ENCODE measurements at places on chromosomes 7 and 10. TPM values are rescaled to one million over a fixed set of nuclear protein-coding genes. Genes with fewer than 3 reads are reported as not detected.

DNA sequence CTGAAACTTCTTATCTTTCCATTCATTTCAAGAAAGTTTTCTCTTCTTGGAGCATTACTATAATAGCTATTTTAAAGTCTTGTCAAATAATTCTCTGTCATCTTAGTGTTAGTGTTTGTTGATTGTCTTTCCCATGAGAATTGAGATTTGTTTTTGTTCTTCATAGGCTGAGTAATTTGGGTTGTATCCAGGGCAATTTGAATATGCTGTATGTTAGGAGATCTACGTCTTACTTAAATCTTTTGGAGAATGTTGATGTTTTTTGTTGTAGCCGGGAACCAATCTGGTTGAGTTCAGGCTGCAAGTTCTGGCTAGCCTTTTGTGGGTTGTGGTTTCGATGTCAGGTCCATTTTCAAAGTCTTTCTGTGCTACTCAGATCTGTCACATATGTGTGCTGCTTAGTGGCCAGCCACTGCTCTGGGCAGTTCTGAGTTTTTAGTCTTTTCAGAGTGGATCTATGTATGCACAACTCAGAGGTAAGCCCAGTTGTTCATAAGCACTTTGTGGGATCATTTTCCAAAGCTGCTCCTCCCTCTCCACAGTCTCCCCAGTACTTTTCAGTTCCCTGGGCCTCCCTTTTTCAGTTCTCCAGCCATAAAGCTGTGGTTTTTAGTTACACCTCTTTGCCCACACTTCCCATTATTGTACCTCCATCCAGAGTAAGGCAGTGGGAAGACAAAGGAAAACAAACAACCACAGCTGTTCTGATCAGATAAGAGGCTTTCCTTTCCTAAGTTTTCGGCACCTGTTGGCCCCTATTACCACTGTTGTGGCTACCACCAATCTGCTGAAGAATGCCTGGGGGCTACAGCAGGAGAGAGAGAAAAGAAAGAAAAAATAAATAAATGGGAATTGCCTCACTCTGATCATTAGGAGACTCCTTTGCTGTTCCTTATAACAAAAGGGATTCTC is 4.7 kb upstream of the CCNJ start:
- no peak for DNase-seq

DNA sequence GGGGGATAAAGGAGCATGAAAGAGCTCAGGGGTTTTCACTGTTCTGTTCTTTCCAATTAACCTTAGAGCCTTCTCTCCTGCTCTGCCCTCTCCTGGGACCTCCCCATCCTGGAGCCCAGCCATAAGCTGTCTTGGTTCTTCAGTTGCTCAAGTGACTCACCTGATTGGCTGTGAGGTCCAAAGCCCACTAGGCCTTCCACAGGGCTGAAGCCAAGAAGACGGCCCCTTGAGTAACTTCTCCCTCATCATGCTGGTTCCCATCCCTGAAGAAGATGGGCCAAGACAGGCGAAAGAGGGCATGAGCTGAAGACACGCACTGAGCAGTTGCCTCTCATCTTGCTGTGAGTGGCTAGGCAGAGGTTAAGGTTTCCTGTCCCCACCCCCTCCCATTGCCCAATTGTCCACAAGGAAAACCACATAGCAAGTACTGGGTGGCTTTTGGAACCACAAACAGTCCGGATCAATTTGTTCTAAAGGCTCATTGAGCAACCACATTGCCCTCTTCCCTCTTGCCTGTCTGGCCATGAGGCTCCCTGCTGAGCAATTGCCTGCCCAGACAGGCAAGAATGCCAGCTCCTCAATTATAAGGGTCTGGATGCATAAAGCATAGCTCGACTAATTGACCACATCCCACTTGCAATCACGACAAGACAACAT is 43.9 kb upstream of the GPAM start:
- no peak for DNase-seq

PNLIPRP3 gene
- not detected for polyA plus RNA-seq

DNA sequence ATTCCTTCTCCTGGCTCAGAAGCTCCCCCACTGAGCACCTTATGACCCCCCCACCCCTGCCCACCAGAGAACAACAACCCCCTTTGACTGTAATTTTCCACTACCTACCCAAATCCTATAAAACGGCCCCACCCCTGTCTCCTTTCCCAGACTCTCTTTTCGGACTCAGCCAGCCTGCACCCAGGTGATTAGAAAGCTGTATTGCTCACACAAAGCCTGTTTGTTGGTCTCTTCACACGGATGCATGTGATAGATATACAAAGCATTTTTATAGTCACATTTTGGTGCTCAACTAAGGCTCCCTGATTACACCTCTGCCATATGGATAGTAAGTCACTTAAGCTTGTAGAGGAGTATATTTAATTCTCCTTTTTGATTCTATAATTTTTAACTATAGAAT is 985.8 kb downstream of the REEP3 start:
- DNase-seq = no peak

- DNase-seq = no peak
These were observed 63.3 kb upstream of the DNAJB12 start for GRCh38 chr10:72417971-72418370.

GRCh38 chr7:84538268-84538667 is 343.7 kb upstream of the SEMA3A start:
- no peak for DNase-seq

All from forelimb muscle (tissue), 1 donor.